ENCODE measurements at places on chromosomes 3 and 15. TPM values are rescaled to one million over a fixed set of nuclear protein-coding genes. Genes with fewer than 3 reads are reported as not detected.

GRCh38 chr3:174495311-174495710 is 363.8 kb upstream of the NAALADL2 start:
- H3K4me1 ChIP-seq: no peaks in the 10 kb centered on the region
- H3K4me3 ChIP-seq: no peak overlapping the region
- no peak for DNase-seq
- H3K36me3 ChIP-seq: no peaks in the 10 kb centered on the region
- H3K27me3 ChIP-seq: no peaks in the 10 kb centered on the region

- DNase-seq: no peak
- peak overlapping the region; percentile 82 for H3K27ac ChIP-seq
- H3K4me3 ChIP-seq: peak overlapping the region; percentile 92
- H3K36me3 ChIP-seq: no peaks in the 10 kb centered on the region
Observed at GRCh38 chr3:42014458-42014920, 52.6 kb upstream of the ULK4 start.

FOXB1 gene
- total RNA-seq: 0.13 TPM

NUTM1 gene
- total RNA-seq: not detected

Data from naive thymus-derived CD8-positive, alpha-beta T cell (primary cell).